NCI-H1417 treated with DMSO at 0.1 percent for 48 hours (cell line): ENCODE measurements at places on chromosomes 12 and 14.

GRCh38 chr12:52341066-52341580 lies 19.9 kb upstream of the KRT83 start:
- DNase-seq, result no peak

DNA sequence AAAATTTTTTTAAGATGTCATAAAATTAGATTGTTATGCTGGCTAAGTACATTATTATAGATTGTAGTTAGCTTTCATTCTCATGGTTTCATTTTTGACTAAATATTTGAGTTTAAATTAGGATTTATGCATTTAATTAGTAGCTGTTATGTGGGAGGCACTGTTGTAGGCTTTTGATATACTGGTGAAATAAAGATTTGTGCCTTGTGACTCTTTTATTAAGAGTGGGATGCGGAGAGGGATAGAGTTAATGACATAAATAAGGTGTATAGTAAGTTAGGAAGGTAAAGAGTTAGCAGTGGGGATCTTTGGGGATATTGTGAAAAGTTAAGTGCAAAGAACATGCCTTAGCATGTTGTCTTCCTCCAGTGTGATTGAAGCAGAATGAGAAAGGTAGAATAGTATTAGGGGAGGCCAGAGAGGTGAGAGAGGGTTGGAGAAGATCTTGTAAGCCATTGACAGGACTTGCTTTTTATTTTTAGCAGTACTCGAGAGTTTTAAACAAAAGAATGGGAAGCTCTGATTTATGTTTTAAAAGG lies 8.8 kb downstream of the ARHGAP5 start:
- no peak for DNase-seq

GRCh38 chr12:91053951-91054715 lies 3.7 kb downstream of the KERA start:
- DNase-seq, result no peak

GRCh38 chr12:71942259-71942658 lies 3.6 kb downstream of the TPH2 start:
- DNase-seq, result no peak

DNA sequence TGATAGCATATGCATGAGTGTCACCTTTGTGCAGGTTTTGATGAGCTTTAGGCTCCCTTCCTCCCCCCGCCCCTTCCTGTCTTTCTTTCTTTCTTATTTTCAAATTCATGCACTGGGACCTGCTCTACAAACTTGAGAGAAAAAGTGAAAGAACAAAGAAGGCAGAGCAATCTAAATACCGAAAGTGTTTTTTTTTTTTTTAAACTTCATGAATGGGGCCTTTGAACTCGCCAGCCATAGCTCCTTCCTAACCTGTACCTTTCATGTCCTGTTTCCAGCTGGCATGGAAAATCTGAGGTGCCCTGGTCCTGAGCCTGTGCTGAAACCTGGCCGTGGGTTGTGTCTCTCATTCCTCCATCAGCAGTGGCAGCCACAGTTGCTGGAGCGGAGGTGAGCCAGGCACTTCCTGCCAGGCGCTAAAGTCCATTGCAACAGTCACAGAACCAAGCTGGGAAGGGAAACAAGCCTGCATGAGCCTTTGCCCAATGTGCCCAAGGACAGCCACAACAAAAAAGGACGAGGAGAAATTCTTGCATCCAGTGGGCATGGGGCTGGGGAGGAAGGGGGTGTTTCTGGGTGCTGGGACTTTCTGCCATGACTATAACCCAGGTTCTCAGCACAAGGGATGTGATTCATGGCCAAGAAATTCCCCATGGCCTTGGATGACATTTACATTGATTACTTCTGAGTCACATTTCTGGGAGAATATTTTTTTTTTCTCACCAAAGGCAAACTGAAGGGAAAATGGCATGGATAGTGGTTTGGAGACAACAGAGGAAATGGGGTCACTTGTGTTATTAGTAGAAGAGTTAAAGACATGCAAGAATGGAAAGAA lies 102.7 kb downstream of the TMEM30B start:
- no peak for DNase-seq

DNA sequence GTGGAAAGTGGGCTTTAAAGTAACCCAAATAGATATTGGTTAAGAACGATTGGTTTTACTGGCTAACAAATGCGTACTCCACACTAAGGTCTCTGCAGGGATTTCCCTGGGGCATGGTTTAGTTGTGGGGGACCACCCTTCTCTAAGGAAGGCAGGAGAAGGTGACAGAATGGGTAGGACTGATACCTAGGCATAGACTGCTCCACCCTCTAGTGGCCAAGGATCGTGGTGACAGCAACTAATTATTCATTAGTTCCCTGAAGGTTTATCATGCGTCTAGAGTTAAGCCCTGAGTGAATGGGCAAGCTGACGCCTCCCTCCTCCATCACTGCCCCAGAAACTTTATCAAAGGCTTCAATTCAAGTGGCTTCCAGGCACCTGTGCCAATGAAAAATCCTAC lies 9.1 kb downstream of the FAM181A start:
- no peak for DNase-seq

- no peak for DNase-seq
These were observed 56.6 kb downstream of the SUDS3 start for GRCh38 chr12:118432812-118433545.

GRCh38 chr12:120856980-120857379 lies 47.2 kb downstream of the SPPL3 start:
- no peak for DNase-seq

- no peak for DNase-seq
These were observed 43.7 kb downstream of the MARK3 start for GRCh38 chr14:103428723-103429556.

- DNase-seq, result no peak
These were observed 87.6 kb upstream of the PPP2R5C start for GRCh38 chr14:101673873-101674272.

GRCh38 chr14:73249564-73250316 lies 12.4 kb downstream of the PAPLN start:
- DNase-seq, result no peak

- no peak for DNase-seq
These were observed 602 bp downstream of the APEX1 start for GRCh38 chr14:20455355-20456300.

DNA sequence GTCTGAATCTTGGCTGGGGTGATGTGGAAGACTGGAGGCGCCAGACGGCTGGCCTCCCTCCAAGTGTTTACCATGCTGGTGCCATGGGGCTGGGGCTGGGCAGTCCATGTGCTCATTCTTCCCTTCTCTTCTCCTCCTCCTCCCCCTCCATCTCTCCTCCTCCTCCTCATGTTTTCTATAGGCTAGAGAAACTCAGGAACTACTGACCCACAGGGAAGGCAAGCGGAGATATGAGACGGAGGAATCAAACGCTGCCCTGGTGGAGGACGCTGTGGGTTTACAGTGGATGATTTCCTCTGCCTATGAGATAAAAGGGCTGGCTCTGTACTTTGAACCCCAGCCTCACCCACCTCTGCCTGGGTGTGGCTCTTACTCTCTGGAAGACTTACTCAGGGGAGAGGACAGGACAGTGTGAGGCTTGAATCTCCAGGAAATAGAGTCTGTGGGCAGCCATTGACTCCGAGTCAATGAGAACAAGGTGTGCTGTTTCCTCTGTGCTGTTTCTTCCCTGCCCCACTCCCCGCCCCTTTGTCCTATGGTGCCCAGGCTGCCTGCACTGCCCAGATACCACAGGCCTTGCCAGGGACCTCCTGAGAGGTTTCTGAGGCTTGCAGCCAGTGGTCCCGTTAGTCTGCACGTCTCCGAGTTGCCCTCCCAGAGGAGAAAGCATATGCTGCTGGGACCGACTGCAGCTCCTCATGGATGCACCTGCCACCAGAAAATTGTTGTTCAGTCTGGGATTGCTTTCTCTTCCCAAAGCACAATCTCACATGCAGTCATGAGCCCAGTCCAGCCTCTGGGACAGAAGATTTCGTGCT lies 132.6 kb upstream of the ARHGAP5 start:
- no peak for DNase-seq

DNA sequence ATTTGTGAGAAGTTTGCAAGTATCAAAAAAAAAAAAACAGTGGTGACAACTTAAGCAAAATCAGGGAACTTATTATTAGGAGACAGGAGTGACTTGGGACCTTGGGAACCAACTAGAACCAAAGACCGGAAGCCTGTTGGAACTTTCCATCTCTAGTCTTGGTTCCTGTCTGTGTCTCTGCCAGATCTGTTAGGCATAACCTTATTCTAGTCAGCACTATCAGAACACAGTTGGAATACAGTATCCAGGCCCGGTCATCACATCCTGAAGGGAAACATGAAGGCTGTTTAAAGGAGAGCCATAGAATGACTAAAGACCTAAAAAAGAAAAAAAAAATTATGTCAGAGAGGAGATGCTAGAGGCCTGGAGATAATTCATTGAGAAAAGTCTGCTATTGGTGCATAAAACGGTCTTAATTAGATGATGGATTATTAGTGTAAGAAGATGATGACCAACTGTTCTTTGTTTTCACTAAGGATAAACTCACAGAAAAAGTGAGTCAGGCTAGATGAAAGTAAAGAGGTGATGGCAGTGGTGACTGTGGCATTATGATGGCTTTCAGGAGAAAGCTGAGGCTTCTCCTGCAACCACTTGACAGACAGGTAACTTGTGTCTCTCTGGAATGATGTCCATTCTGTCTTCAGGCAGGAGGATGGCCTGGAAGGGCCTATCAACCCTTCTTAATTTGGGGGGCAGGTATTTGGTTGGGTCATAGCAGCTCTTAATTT lies 28.2 kb downstream of the DACT1 start:
- no peak for DNase-seq

- DNase-seq, result no peak
These were observed 29.1 kb upstream of the ULK1 start for GRCh38 chr12:131865180-131865875.

DNA sequence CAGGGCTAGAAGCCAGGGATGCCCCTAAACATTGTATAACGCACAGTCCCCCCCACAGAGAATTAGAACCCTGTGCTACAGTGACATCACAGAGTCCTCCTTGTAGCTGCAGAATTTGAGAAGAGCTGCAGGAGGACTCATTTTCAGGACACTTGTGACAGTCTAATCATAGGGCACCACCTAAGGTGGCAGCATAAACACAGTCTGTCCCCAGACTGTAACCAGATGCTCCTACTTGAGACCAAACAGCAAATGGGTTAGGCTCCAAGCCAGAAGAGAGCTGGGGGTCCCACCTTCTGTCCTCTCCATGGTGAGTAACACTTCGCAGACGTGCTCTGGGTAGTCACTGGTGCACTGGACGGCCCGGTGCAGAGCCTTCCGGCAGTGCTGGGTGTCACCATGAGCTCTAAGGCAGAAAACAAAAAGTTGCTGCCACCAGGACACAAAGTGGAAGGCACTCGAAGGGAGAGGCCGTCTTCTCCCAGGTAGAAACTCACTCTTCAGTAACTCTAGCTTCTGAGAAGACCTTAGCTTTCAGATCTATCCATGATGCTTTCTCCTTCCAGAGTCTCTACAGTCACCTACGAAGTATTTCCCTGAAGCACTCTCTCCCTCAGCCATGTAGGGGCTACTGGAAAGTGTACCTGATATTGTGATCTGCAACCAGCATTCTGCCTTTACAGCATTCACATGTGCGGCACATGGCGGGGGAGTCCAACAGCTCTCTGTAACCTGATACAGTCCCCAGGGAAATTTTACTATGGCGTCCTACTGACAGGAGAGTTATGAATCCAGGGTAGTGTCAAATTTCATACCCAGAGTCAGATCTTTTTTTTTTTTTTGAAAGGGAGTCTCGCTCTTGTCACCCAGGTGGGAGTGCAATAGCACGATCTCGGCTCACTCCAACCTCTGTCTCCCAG lies 17.1 kb downstream of the FICD start:
- DNase-seq, result peak; percentile 15

- no peak for DNase-seq
These were observed 7.8 kb upstream of the NOVA1 start for GRCh38 chr14:26605602-26606001.

DNA sequence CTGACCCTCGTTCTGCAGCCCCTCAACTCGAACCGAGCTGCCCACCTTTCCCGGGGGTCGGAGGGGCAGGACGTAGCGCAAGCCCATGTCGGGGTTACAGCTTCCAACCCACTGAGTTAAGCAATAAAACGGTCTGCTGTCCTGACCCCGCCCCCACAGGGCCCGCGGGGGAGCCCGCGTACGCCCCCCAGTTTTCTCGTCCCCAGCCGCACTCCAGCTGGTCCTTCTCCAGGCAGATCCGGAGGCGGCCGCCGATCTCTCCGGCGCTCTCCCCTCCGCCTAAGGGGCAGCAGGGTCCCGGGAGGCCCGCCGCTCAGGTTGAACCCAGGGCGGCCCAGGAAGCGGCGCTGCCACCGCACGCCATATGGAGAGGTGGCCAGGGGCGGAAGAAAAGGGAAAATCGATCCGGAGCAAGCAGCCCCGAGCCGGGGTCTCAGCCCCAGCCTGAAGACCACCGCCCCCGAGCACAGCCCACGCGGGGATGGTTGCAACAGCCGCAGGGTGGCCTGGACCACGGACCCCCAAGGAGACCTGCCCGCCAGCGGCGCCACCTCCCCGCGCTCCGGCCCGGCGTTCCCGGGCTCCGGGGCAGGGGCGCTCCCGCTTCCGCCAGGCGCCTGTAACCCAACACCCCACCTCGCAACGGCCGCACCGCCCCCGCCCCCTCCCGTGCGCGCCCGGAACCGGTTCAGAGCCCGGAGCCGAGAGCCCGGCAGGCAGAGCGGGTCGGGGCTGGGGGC lies 760 bp downstream of the ACTN1 start:
- DNase-seq, result no peak

- no peak for DNase-seq
These were observed 20.8 kb upstream of the GLIPR1 start for GRCh38 chr12:75459755-75460154.

DNA sequence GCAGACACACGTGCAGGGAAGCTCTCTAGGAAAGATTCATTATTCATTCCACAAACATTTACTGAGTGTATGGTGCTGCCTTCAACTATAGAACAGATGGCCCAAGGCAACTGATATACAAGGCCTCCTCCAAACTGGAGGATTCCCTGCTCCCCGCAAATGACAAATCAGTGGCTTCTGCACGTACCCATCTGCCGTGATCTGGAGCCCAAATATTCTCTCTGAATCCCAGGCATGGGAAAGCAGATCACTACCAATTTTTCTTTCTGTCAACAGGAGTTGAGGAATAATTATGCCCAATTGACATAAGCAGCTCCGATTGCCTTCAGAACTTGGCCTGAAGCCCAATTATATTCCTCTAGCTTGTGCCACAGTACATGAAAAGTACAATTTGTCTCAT lies 174.2 kb upstream of the CCDC196 start:
- no peak for DNase-seq

DNA sequence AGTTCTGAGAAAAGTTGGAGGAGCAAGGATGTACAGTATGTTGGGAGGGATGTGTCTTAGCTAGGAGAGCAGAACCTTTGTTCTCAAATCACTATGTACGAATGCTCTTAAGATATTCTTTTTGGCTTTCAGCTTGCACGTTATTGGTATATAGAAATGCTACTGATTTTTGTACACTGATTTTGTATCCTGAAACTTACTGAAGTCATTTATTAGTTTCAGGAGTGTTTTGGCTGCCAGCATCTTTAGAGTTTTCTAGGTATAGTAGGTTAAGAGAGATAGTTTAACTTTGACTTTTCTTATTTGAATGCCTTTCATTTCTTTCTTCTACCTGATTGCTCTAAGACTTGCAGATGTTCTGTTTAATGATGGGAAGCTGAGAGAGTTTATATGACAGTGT lies 442.8 kb upstream of the FBXO33 start:
- no peak for DNase-seq
